ENCODE measurements at places on chromosomes 2 and 18.

- DNase-seq: no peak
Measured at GRCh38 chr2:224638301-224638823, 53.2 kb upstream of the CUL3 start.

DNA sequence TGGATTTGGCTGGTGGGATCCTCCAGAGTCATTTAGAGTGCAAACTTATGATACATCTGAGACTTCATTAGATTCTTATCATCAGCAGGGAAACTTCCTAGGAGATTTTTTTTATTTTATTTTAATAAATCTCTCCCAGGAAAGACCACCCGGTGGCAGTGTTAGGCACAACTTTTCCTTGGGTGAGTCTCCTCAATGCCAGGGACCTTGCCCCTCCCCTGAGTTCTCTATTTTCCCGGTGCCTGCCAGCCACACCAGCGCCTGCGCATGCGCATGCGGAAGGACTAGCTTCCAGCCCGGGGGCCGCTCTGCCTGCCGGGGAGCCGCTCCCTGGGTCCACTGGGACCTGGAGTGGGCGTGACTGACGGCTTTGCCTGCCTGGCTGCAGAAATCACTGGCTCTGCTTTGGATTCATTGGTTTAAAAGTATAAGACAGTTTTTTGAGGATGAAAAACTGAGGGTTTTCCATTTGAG lies 86.6 kb downstream of the TMEM182 start:
- DNase-seq: peak; percentile 8

GRCh38 chr2:205496772-205497171 lies 185.5 kb upstream of the NRP2 start:
- no peak for DNase-seq

DNA sequence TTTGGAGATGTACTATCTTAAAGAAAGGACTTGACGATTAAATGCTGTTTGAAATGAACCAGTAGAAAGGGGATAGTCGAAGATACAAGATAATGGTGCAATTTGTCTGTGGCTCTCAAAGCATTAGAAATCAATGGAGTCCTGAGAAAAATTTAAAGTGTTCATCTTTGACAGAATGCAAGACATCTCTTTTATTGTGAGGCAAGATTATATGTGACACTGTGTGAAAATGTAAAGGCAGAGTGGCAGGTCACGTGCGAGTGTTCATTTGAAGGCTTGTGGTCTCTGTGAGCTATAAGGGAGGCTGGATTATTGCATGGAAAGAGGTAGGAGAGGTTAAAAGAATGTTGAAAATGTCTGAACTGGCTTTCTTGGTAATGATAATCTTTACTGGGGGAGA lies 709.2 kb downstream of the DSC3 start:
- no peak for DNase-seq

- DNase-seq: no peak
Measured at GRCh38 chr2:43184339-43184895, 42.0 kb downstream of the ZFP36L2 start.

DNA sequence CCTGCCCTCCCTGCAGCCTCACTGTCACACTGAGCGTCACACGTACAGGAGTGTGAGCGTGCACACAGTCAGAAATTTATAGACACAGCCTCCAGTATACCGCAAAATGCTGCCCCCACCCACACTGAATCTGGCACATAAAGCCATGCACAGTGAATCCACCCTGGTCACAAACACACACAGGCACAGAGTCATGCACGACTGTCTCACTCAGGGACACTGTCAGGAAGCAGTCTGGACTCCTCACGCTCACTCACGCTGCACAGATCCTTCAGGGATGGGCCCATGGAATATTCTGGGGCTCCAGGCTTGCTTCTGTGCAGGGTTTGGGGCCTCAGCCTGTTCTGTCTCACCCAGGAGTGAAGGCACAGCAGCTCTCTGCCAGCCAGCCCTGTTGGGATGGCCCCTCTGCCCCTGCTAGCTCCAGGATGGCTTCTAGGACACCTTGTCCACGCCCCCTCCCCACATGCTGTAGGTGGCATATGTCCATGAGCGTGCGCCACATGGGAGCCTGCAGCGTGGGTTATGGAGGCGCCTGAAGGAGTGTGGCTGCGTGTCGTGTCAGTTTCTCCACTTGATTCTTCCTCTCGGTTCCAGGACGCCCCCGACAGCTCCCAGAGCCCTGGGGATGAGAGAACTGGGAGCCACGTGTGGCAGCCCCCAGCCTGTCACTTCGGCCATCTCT lies 175.8 kb downstream of the CELF4 start:
- no peak for DNase-seq

GRCh38 chr2:128738446-128739110 lies 419.9 kb upstream of the HS6ST1 start:
- no peak for DNase-seq

GRCh38 chr2:177900082-177900481 lies 172.5 kb downstream of the PDE11A start:
- no peak for DNase-seq

DNA sequence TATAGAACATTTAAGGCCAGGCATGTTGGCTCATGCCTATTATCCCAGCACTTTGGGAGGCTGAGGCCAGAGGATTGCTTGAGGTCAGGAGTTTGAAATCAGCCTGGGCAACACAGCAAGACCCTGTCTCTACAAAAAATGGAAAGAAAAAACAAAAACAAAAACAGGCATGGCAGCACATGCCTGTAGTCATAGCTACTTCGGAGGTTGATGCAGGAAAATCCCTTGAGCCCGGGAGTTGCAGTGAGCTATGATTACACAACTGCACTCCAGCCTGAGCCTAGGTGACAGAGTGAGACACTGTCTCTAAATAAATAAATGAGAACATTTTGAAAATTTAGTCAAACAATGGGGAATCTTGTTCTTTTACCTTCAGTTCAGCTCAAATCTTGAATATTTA lies 12.1 kb upstream of the YES1 start:
- no peak for DNase-seq

GRCh38 chr2:172555272-172555521 lies 693 bp upstream of the PDK1 start:
- DNase-seq: no peak

DNA sequence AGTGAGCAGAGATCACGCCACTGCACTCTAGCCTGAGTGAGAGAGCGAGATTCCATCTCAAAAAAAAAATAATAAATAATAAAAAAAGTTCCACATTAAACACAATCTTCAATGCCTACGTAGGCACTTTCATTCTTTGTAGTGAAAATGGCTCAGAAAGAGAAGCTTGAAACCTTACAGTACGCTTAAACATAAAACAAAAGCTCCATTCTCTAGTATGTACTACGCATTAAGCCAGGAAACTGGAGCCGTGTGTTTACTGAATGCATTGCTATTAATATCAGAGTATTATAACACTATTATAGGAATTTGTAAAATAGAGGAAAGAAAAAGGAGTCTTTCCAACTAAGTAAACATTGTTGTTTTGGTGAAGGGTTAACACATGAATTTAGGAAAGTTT lies 41.3 kb upstream of the LMAN1 start:
- no peak for DNase-seq

DNA sequence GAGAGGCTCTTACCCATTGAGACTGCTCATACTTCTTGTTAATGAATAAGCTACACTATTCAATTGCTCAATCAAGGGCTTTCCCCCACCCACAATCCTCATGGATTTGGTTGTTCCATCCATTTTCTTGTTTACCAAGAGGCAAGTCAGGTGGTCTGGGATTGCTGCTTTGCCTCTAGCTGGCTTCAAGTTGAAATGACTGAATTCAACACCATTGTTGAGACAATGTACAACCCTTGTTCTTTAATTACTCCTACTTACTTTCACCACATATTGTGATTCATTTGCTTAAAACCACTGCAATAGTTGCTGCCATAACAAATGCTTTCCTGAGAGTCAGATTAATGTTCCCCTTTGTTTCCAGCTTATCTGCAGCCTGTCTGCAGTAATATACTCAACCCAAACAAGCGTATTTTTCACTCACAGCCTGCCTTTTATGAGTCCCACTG lies 532.2 kb downstream of the RIT2 start:
- DNase-seq: no peak
